ENCODE measurements at places on chromosomes 1 and 21.

DNA sequence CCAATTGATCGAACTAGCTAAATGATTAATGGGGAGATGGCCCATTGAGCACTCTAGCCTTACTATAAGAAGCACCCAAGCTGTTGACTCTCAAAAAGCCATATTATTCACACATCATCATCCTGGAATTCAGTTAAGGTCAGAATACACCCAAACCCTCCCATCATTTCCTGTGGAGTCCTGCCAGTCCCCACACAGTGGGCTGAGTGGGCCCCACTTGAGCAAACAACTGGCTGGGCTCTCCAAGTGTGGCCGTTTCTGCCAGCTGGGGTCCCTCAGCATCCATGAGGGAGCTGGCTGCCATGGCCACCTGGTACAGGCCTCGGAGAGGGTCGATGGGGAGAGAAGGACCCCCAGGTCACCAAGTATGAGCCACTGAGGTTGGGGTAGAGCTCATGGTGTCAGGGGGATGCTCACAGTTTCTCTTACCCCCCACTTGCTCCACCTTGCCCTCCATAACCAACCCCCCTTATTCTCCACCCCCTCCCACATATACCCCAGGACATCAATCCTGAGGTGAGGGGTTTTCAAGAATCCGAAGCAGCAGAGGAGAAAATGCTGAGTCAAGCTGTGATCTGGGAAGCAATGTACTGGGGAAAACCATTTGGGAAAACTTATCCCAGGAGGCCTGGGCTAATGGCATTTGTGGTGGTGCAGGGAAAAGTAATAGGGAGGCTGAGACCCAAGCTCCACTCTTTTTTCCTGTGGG, 60.3 kb downstream of the UBE2T start:
- no peak for DNase-seq

DNA sequence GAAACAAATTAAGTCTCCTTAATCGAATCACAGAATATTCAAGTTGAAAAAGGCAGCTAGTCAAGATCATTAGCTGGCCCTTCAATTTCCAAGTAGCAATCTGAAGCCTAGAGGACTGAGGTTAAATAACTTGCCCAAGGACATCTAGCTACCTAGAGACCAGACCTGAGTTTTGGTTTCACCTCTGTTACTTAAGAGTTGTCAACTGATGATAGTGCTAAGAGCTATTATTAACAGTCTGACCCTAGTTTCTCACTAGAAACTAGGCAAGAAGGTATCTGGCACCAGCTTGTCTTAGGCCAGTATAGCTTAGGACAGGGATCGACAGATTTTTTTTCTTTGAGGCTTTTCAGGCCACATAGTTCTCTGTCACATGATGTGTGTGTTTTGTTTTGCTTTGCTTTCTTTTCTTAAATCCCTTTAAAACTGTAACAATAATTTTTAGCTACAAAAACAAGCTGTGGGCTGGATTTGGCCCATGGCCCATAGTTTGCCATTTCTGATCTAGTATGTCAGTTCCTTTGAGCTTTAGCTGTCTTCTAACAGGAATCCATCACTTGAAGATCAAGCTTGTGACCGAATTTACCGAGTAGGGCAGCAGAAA, 23.2 kb downstream of the TRIM45 start:
- no peak for DNase-seq

GRCh38 chr1:224681816-224682215, 65.7 kb downstream of the CNIH3 start:
- DNase-seq = no peak

- DNase-seq = no peak
Measured at GRCh38 chr1:224358237-224358636, 1.6 kb downstream of the CNIH4 start.

- no peak for DNase-seq
Measured at GRCh38 chr21:15976807-15977206, 247.0 kb downstream of the USP25 start.

DNA sequence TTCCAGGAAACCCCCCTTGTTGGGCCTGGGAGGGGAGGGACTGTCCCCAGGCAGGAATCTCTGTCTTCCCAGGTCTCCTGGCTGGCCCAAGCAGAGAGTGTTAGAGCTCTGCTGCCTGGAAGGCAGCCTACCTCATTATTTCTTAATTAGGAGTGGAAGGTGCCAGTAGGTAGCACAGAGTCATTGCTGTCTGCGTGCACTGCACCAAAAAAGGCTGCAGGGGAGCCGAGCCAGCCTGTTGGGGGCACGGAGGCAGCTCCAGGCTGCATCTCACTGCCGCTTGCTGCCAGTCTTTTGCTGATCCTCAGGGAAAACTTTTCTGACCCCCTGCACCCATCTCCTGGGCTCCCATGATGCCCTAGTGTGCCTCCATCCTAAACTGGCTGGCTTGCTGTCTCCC, 58.1 kb downstream of the LRRN2 start:
- DNase-seq = no peak

DNA sequence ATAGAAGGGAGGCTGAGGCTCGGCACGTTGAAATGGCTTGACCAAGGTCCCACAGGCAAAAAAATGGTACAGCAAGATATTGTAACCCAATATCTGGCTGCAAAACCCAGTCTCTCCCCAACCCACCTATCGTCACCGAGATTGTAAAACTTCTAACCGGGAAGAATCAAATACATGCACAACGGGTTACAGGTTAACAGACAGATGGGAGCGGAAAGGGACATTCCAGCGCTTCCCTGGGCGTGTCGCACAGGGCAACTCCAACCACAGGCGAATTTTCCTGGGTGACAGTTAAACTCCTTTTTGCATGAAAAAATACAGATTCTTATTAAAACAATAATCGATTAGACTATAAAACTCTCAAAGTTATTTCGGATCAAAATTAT, 31.8 kb upstream of the JUN start:
- DNase-seq = no peak

DNA sequence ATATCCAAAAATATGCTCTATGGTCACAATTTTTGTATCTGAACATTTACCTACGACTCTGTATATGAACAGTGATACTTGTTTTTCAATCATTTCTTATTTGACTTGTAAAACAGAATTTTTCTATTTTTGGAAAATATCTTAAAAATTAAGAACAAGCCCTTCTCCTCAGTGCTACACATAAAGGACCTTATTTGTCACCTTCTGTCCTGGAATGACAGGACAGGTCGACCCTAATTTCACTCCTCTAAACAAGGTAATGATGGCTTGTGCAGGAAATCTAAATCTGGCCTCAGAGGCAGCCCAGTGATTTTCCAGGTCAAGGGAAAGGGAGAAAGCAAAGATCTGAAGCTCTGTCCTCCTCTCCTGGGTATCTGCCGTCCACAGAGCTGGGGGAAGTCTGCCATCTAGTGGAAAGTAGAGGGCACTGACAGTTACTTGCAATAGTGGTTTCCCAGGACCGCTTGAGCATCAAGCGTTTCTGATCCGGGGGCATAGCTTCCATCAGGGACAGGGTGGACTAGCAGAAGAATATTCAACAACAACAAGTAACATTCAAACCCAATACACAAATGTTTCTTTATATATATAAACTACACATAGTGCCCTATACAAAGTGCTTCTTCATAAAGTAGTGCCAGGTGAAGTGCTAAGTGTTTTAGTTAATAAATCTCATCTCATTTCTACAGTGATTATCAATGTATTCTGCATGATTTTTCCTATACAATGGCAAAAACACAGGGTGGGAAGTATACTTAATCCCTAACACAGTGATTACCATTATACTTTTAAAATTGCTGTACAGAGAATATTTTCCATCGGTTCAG, 74.6 kb downstream of the SLC25A24 start:
- peak; percentile 34 for DNase-seq

- DNase-seq = no peak
Measured at GRCh38 chr1:1211541-1212441, 2.2 kb downstream of the TNFRSF4 start.

DNA sequence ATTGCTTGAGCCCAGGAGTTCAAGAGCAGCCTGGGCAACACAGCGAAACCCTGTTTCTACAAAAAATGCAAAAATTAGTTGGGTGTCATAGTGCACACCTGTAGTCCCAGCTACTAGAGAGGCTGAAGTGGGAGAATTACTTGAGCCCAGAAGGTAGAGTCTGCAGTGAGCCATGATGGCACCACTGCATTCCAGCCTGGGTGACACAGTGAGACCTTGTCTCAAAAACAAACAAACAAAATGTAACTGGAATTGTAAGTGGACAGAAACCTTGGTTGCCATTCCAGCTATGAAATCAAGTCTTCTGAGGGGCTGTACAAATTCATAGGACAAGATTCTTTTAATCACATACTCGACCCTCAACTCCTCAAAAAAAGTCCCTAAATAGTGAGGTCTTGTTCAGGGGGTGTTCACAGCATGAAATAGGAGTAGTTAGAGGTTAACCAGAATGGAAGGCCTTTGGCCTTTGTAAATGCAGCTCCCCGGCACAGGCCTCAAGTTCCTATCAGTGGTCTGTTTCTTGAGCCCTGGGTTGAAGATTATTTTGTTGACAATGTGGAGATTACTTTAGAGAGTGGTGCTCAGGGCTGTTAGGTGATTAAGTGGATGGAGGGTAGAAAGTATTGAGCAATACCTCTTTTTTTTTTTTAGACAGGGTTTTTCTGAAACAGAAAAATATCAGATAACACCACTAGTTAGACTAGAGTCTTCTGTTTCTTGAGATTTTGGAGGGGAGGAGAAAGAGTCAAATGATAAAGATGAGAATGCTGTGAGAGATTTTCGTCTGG, 138.7 kb upstream of the ZNF648 start:
- no peak for DNase-seq

- no peak for DNase-seq
Measured at GRCh38 chr1:67580691-67581403, 104.2 kb upstream of the GADD45A start.

DNA sequence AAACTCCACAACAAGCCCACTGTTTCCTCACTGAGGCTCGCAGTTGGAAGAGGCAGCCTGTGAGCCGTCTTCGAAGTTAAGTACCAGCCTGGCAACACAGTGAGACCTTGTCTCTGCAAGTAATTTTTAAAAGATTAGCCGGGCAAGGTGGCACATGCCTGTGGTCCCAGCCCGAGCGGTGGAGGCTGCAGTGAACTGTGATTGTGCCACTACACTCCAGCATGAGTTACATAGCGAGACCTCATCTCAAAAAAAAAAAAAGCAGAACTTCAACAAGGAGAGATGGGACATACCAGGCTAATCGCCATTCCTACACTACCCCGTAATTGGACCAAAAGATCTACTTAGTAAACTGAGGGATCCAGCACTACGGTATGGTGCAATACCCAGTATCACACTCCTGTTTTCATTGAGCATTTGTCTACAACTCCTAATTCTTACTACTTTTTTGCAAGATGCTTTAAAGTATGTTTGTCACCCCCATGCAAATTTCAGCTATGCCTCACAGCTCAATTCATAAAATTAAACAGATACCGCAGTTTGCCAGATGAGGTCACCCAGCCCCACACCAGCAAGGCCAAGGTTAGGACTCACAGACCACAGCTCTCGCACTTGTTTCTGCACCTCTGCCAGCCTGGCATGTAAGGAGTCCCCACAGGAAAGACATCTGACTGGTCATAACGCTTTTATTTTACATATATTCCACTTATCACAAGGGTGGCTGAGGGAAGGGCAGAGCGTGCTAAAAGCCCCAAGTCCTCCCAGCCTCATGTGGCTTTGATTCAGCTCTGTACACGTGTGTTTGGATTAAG, 21.0 kb downstream of the SDE2 start:
- no peak for DNase-seq

DNA sequence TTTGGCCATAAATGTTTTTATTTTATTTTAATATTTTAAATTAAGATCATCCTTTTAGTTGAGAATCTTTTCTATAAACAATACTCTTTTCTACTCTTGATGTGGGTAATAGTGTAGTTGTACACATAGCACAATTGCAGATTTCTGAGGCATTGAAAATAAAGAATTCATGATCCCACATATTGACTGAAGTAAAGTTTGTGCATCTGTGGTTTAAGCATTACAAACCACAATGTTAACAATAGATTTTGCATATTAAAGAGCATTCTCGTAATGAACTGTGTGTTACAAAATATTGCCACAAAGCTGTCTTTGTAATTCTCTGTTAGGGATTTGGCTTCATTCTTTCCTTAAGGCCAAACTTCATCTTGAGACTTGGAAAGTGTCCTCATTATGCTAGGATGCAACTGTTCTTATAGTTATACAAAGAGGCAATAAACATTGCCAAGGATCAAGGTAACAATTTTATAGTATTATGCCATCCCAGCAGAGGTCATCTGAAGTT, 256.8 kb downstream of the OLFM3 start:
- DNase-seq = no peak

All from T-helper 9 cell (primary cell).